CD4-positive, alpha-beta T cell (primary cell): ENCODE measurements at places on chromosomes 2 and 18.

- no peak for DNase-seq
- no peak overlapping the region for H3K27ac ChIP-seq
- H3K4me3 ChIP-seq: no peak overlapping the region
Observed at GRCh38 chr2:212863185-212863588, 288.2 kb downstream of the IKZF2 start.

DNA sequence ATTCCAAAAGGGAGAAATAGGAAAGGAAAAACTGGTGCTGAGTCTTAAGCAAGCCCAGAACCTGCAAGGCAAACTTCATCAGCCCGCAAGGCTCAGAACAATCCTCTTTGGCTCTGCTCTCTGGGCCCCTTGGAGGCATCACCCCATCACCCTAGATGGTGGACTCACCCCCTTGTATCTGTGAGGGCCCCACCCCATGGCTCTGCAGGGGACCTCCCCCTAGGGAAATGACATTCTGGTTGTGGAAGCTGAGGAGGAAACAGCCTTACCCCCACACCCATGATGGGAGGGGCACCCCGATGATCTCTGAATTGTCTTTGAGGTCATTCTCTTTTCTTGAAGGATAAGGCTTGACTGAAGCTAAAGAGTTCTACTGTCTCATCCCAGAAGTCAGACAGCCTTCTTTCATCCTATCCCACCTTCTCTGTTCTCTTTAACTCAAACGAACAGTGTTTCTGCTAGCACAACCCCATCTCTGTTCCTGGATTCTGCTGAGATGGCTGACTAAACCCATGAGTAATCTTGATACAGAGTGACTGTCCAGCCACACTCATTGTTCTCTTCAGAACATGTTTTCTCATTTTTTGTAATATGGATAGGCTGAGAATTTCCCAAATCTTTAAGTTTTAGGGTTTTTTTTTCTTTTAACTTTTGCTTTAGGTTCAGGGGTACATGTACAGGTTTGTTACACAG is 492.1 kb upstream of the MYT1L start:
- no peak overlapping the region for H3K27ac ChIP-seq
- no peaks in the 10 kb centered on the region for H3K36me3 ChIP-seq
- no peaks in the 10 kb centered on the region for H3K27me3 ChIP-seq
- no peak overlapping the region for H3K4me3 ChIP-seq

- H3K27me3 ChIP-seq: no peaks in the 10 kb centered on the region
- H3K36me3 ChIP-seq: no peaks in the 10 kb centered on the region
- DNase-seq: no peak
- no peak overlapping the region for H3K4me3 ChIP-seq
- H3K27ac ChIP-seq: no peak overlapping the region
- no peaks in the 10 kb centered on the region for H3K4me1 ChIP-seq
Observed at GRCh38 chr2:190584980-190585661, 50.6 kb upstream of the NEMP2 start.

- no peaks in the 10 kb centered on the region for H3K4me1 ChIP-seq
- H3K27me3 ChIP-seq: peaks cover 14% of the 10 kb centered on the region
- H3K27ac ChIP-seq: no peak overlapping the region
- no peak for DNase-seq
- no peaks in the 10 kb centered on the region for H3K36me3 ChIP-seq
Observed at GRCh38 chr2:238988105-238988504, 140.2 kb downstream of the TWIST2 start.

GRCh38 chr2:64748561-64748960 is 94.8 kb upstream of the SERTAD2 start:
- no peaks in the 10 kb centered on the region for H3K27me3 ChIP-seq
- no peak for DNase-seq
- H3K27ac ChIP-seq: no peak overlapping the region
- H3K36me3 ChIP-seq: no peaks in the 10 kb centered on the region
- H3K4me3 ChIP-seq: no peak overlapping the region

GRCh38 chr2:215671244-215671643 is 235.4 kb upstream of the FN1 start:
- H3K36me3 ChIP-seq: no peaks in the 10 kb centered on the region
- H3K4me1 ChIP-seq: no peaks in the 10 kb centered on the region
- no peaks in the 10 kb centered on the region for H3K27me3 ChIP-seq
- no peak overlapping the region for H3K4me3 ChIP-seq
- H3K27ac ChIP-seq: no peak overlapping the region

GRCh38 chr2:64288321-64289193 is 144.3 kb upstream of the PELI1 start:
- no peaks in the 10 kb centered on the region for H3K36me3 ChIP-seq
- H3K4me1 ChIP-seq: peaks cover 4% of the 10 kb centered on the region
- DNase-seq: no peak
- H3K27me3 ChIP-seq: no peaks in the 10 kb centered on the region
- H3K27ac ChIP-seq: no peak overlapping the region
- H3K4me3 ChIP-seq: no peak overlapping the region

DNA sequence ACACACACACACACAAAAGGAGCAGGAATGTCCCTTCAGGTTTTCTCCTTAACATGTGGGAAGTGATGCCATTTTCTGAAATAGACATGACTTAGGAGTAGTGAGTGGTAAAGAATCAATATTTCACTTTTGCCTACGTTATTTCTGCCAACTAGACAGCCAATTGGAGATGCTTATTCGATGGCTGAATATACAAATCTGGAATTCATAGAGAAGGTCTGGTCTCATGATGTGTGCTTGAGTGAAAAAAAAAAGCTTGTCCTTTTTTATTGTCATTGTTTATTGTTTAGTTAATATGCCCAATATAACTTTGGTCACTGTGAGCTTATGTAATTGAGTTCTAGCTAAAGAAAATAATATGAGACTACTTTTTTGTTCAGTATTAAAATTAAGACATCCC is 284.3 kb downstream of the GULP1 start:
- H3K4me1 ChIP-seq: no peaks in the 10 kb centered on the region
- H3K27ac ChIP-seq: no peak overlapping the region
- no peaks in the 10 kb centered on the region for H3K27me3 ChIP-seq
- H3K36me3 ChIP-seq: no peaks in the 10 kb centered on the region
- DNase-seq: no peak
- no peak overlapping the region for H3K4me3 ChIP-seq

GRCh38 chr2:111924617-111925107 is 26.3 kb downstream of the MERTK start:
- DNase-seq: no peak
- H3K36me3 ChIP-seq: no peaks in the 10 kb centered on the region
- no peak overlapping the region for H3K4me3 ChIP-seq
- H3K27ac ChIP-seq: no peak overlapping the region
- no peaks in the 10 kb centered on the region for H3K4me1 ChIP-seq
